ENCODE measurements at places on chromosomes 12 and 14. TPM values are rescaled to one million over a fixed set of nuclear protein-coding genes. Genes with fewer than 3 reads are reported as not detected.

MYF5 gene
- not detected for total RNA-seq

RASSF9 gene
- 2.6 TPM for total RNA-seq

DNA sequence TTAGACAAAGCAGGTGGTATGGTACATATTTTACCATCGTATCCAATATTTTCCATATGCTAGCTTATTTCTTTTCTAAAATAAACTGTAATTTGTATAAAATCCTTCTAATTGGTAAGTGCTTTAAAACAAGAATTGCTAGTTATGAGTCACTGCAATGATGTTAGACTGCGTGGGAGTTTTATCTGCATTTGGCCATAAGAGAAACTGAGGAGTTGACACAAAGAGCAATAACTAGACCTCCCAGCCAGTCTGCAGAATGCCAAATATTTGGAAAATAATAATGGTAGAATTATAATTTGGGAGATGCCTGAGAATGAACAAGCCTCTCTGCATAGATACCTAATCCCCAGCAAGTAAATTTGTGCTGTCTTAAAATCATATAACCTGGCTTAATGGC lies 61.7 kb upstream of the PTPRR start:
- DNase-seq, result no peak

GRCh38 chr14:89178800-89179535 lies 238.1 kb downstream of the FOXN3 start:
- DNase-seq, result no peak

DNA sequence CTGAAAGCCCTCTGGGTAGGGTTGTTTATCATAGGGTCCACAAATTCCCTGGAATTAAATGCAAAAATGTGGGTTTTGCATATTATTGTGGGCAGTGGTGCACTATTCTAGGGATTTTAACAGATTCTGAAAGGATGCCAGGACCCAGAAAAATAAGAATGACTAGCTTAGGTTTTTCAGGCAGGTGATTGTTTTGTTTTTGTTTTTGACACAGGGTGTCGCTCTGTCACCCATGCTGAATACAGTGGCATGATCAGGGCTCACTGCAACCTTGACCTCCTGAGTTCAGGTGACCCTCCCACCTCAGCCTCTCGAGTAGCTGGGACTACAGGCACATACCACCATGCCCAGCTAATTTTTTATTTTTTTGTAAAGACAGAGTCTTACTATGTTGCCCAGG lies 19.2 kb downstream of the GALNT6 start:
- no peak for DNase-seq

DNA sequence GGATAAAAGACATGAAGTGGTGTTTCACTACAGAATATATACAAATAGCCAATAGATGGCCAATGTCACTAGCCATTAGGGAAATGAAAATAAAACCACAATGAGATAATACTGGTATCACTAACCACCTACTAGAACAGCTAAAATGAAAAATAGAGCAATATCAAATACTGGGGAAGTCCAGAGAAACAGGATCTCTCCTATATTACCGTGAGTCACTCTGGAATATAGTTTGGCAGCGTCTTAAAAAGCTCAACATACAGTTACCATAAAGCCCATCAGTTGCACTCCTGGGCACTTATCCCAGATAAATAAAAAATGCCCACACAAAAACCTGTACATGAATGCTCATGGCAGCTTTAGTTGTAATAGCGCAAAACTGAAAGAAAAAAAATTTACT lies 101.7 kb downstream of the TMTC1 start:
- no peak for DNase-seq

Measured in omental fat pad (tissue), 4 donors.